ENCODE measurements at places on chromosomes 12 and 14.

GRCh38 chr14:97709552-97709951 is 912.4 kb downstream of the VRK1 start:
- DNase-seq = no peak

GRCh38 chr12:127147724-127148123 is 1119.2 kb upstream of the TMEM132C start:
- no peak for DNase-seq

DNA sequence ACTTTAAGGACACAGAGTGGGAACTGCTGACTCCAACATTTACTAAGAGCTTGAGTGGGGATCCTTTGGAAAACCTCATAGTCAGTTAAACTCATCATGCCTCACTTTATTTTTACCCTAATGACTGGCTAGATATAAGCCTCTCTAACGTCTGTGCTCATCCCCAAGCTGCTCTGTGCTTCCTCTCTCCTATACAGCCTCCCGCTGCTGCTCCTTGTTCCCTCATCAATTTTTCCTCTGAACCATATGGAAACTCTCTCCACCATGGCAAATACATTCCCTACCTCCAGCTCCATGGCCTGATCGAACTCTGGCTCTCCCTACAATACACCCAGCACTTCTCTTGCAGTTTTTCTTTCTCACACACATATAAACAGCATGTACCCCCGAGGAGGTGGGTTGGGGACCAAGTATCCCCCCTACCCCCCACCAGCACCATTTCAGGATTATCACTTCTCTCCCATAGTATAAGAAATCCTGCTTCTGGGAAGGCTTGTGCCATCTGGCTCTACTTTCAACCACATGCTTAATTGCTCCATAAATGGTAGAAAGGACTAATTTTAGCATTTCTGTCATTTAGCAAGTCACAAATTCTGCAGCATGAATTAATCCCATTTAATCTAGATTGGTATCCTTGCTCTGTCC is 39.2 kb upstream of the DYRK2 start:
- no peak for DNase-seq

GRCh38 chr14:98114946-98115345 is 1157.1 kb downstream of the BCL11B start:
- DNase-seq = no peak

DNA sequence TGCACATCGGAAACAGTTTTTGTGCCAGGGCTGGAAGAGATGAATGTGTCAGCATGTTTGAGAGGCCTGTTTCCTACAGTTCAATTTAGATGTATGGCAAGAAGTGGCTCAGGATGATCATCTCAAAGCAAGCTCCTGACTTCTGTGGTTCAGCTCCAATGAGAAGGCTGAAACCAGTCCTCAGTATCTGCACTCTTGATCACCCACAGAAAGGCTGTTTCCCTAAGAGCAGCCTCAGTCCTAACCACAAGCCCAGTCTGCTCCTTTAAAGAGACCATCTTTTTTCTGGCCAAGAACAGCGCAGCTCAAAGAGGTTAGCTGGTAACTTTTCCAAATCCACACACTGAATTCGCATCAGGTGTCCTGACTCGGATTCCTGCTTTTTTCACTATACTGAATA is 19.2 kb downstream of the CSRP2 start:
- no peak for DNase-seq

GRCh38 chr12:81043979-81044740 is 33.7 kb upstream of the ACSS3 start:
- no peak for DNase-seq

DNA sequence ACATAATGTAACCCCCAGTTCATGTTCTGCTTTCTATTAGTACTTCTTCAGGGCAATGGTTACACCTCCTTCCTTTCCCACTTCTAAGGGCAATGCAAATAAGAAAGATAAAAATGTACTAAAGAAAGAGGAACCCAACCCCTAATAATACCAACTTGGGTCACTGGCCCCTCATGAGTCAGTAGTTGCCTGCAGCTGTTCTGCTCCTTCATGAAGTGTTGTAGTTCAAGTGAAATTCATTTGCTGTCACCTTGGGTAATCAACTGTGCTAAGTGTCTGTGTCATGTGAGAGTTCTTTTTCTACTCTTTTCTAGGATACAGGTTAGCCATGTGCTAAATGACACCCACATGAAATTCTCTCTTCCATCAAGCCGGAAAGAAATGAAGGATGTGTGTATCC is 91.8 kb downstream of the PLXNC1 start:
- DNase-seq = no peak

DNA sequence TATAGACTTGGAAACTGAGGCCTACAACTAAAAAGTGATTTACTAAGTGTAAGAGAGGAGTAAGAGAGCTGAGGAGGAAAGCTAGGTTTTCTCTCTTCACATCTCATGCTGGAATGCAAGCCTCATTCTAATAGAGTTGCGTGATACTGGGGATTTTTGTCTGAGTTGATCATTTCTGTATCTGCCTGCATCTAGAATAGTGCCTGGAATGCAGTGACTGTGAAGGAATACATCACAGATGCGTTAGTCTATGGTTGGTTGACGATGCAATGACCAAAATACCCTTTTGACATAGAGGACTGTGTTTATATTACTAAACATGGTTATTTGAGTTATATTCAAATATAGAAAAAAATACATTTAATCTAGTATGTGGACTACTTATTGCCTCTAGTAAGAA is 9.2 kb upstream of the TMEM117 start:
- DNase-seq = no peak

- DNase-seq = no peak
Observed at GRCh38 chr12:78331753-78332152, 501.1 kb downstream of the NAV3 start.

DNA sequence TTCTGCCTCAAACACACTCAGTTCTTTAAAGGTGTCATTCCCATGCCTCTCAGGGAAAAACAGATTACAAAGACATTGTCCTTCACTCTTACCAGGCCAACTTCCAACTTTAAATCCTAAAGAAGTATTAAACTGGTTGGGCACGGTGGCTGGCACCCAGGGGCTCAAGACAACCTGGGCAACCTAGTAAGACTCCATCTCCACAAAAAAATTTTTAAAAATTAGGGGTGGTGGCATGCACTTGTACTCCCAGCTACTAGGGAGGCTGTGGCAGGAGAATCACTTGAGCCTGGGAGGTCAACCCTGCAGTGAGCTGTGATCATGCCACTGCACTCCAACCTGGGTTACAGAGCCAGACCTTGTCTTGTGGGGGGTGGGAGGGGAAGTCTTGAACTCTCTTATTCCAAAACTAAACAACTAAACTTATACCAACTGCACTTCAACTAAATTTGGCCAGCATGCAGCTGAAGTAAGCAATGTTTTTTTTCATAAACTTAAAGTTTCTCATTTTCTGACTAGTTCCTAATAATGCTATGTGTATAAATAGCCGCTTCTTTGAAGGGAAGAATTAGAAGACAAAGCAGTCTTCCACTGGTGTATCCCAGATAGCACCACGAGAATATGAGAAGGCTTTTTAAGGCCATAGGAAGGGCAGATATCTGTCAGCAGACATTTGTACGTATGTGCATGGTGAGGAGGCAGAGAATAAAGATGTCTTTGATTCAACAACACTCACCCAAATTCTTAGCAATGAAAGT is 2.4 kb downstream of the SLC11A2 start:
- no peak for DNase-seq

DNA sequence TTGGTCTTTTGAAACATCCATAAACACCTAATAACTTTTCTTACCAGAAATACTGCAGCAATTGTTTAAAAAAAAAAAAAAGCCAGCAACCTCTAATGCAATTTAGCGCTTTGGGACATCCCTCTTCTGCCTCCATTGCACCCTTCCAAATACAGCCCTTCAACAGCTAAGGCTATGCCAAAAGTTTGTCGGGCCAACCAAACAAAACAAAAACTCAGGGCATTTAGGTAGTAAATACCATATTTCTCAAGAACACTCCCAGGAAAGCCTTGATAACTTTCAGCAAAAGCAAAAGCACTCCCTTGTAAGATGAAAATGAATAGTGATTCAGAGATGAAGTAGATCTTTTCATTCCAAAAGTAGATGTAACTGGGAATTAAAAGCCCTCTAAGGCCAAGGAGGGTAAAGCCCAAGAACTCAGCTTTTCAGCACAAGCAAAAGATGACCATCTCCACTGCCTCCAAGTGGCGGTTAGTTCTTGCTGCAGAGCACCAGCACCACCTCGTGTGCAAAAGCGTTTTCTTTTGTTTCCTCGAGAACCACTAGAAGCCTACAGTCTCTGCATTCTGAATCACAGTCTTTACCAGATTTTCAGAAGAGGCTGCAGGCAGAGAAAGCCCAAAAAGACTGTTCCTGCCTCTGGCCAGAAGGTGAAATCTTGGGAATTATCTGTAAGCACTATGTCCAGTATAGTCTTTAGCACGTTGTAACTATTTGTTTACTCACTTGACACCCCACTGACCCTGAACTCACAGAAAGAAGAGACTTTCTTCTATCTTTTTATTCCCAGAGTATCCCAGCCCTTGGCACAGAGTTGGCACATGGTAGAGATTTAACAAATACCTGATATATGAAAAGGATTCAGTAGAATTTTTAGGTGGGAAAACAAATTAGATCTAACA is 53.1 kb downstream of the SIX6 start:
- peak; percentile 53 for DNase-seq

GRCh38 chr12:48786591-48787544 is 2.0 kb downstream of the ADCY6 start:
- DNase-seq = no peak
